ENCODE measurements at places on chromosomes 2 and 18. TPM values are rescaled to one million over a fixed set of nuclear protein-coding genes. Genes with fewer than 3 reads are reported as not detected.

The CNTNAP5 gene
- not detected for total RNA-seq

The KRTCAP3 gene
- total RNA-seq: not detected

The CAPN14 gene
- total RNA-seq: 0.14 TPM

The PRSS56 gene
- not detected for total RNA-seq

The AKAIN1 gene
- not detected for total RNA-seq

The PLB1 gene
- total RNA-seq: 1.1 TPM

The EML6 gene
- 1.7 TPM for total RNA-seq

The KIF3C gene
- 15.1 TPM for total RNA-seq

The MC5R gene
- not detected for total RNA-seq

The KYNU gene
- 1.8 TPM for total RNA-seq

The OBSL1 gene
- total RNA-seq: 43.1 TPM

The REG1A gene
- total RNA-seq: not detected

The ZEB2 gene
- total RNA-seq: 50.8 TPM
